Stimulated activated CD4-positive, alpha-beta T cell treated with anti-CD3 and anti-CD28 coated beads, Interleukin-12 subunit alpha, Interleukin-12 subunit beta, amount 100 ng/mL, for 48 hours (primary cell): ENCODE measurements at places on chromosomes 11 and 22.

GRCh38 chr11:86177302-86177701 is 67.3 kb upstream of the EED start:
- DNase-seq: no peak

DNA sequence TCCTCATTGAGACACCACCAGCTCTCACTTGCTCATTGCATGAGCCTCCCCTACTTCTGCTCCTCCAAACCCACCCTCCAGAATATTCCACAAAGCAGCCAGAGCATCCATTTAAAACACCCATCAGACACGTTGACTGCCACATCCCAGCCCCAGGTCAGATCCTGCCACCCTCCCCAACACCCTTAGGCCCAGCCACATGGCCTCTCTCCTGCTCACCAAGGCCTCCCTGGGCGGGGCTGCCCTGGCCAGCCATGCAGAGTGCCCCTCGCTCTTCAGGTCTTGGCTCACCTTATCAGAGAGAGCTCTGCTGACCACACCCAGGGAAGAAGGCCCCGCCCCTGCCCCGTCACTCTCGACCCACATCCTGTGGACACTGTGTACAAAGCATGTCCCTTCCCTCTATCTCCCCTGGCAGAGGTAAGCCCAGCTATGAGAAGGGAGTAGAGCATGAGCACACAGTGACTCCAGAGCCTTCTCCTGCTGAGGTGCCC is 106.8 kb downstream of the MICAL3 start:
- no peak for DNase-seq

GRCh38 chr11:34890812-34891211 is 25.4 kb downstream of the APIP start:
- no peak for DNase-seq

GRCh38 chr22:30948930-30949342 is 19.6 kb downstream of the MORC2 start:
- DNase-seq: no peak

DNA sequence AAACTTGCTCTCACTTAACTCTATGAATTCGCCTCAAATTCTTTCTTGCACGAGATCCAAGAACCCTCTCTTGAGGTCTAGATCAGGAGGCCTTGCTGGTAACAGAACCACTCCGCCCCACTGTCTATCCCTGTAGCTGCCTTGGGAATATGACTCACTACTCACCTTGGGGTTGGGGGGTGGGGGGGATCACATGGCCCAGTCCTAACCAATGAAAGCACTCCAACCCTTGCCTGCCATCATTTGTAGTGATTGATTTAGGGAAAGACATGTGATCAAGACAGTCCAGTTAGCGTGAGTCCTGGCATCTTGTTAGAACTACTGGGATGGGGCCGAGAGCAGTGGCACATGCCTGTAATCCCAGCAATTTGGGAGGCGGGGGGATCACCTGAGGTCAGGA is 4.8 kb upstream of the MRTFA start:
- DNase-seq: no peak

- no peak for DNase-seq
Observed at GRCh38 chr11:1326435-1327063, 17.1 kb upstream of the TOLLIP start.

DNA sequence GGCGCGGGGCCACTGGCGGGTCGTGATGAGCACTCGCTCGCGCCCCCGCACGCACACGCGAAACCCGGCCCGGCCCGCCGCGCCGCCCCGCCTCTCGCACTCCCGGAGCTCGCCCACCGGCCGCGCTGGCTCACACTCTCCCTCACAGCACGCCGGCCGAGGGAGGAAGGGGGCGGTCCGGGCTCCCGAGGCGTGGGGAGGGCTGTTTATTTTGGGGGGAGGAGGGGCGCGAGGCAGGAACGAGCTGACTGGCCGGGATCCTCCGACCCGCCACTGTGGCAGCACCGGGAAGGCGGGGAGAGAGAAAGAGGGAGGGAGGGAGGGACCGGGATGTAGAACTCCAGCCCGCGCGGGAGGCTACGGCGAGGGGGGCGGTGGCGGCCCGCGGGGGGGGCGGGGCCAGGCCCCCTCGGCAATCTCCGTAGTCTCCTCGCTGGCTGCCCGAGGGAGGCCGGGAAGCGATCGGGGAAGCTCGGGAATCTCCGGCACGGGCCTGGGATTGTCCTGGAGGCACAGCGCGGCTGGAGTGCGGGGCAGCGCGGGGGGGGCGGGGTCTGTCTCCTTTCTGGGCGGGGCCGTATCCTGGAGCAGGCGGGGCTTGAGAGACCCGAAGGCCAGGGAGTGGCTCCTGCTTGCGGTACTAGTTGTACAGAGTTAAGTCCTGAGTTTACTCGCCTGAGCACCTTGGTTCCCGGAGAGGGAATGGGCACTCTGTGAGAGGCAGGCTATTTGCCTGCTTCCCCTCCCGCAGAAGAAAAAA is at the start of gene RBFOX2:
TSS of gene RBFOX2 (minus strand) at position 179 of the 760 bp plus-strand sequence. CDS start 399 bp downstream, outside the sequence.
- peak; percentile 81 for DNase-seq

DNA sequence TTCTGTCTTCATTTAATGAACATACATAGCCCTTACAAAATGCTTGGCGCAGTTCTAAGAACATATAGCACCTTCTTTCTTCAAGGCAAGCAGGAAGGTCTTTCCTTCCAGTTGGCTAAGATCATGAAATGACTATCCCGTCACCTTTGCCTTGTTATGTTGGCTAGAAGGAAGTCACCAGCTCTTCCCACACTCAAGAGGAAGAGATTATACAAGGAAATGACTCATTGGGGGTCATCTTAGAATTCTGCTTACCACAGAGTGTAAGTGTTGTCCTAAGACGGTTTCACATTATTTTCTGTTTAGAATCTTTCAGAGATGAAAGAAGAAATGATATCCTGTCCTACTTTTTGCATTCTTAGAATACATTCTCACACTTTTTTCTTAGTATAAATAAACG is 808.0 kb upstream of the LUZP2 start:
- DNase-seq: no peak

DNA sequence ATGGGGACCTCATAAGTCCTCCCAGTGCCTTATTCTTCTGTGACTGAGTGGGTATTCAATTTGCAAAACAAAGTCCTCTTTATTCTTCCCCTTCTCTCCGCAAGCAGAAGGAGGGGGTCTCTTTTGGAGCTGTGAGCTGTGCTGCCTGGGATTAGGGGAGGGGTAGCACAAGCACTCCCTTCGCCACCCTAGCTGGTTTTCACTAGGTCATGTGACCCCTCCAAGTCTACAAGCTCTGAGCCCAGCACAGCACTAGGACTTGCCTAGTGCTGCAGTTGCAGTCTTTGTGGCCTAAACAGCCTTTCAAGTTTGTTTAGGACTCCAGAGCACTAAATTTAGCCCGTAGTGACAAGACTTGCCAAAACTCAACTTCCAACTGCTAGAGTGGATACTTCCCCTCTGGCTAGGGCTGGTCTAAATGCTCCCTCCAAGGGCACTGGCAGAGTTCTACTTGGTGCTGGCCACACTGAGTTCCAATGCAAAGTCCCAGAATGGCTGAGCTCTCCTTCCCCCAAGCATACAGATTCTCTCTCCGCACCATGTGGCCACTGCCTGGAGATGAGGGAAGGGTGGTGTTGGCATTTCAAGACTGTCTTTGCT is 25.4 kb downstream of the TAF1D start:
- DNase-seq: no peak

GRCh38 chr22:28299309-28299708 is 380.3 kb upstream of the PITPNB start:
- DNase-seq: no peak

DNA sequence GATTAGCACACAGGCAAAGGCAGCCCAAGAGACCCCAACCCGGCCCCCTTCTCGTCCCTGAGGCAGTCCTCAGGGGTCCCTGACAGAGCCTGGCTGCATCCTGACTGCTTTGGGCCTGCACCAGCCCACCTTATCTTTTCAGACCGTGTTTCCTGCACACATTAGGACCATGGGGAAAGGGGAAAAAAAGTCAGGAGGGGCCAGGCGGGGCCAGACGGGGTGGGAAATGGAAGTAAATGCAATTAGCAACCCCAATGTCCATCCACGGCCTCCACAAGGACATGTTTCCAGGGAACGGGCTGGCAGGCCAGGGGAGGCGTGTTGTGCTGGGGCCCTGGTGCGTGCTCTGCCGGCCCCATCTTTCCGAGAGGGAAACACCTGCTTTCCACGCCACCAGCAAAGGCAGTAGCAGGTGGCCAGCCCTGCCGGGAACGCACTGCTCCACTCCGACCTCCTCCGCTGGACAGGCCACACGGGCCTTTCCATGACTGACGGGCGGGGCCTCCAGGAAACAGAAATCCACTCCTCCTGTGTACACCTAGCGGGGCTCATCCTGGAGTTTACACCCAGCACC is 7.4 kb downstream of the EHD1 start:
- DNase-seq: no peak

DNA sequence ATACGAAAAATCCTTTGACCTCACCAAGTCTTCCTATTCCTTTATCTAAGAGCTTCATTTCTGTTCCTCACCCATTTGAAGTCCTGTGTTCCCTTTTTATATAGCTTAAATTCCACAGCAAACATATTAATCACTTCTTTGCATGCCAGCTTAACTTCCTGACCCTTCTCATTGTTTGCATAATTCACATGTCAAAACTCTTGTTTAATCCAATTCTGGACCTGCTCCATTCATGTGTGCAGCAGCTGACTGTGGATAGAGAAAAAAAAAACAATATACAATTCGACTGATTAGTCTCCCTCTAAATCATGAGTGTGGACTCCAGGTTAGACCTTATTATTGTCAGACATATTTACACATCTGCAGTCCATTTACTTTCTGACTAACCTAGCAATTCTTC is 991.2 kb upstream of the TENM4 start:
- DNase-seq: no peak

- no peak for DNase-seq
Observed at GRCh38 chr11:57459164-57460021, 935 bp upstream of the RTN4RL2 start.

DNA sequence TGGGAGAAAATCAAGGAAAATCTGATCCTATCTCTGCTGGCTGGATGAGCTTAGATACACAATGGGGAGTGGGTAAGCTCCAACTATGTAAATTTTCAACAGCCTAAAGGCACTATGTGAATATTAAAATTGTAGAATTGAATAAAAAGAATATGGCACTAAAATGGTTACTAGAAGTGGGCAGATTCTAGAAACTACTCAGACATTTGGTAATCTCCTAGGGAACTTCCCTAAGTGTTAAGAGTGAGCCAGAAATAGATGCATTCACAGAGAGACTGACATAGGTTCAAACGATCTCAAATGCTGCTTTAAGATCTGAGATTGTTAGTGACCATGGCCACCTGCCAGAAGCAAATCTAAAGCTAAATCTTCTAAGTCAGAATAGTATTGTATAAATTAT is 4.3 kb upstream of the OR52E1 start:
- DNase-seq: no peak

DNA sequence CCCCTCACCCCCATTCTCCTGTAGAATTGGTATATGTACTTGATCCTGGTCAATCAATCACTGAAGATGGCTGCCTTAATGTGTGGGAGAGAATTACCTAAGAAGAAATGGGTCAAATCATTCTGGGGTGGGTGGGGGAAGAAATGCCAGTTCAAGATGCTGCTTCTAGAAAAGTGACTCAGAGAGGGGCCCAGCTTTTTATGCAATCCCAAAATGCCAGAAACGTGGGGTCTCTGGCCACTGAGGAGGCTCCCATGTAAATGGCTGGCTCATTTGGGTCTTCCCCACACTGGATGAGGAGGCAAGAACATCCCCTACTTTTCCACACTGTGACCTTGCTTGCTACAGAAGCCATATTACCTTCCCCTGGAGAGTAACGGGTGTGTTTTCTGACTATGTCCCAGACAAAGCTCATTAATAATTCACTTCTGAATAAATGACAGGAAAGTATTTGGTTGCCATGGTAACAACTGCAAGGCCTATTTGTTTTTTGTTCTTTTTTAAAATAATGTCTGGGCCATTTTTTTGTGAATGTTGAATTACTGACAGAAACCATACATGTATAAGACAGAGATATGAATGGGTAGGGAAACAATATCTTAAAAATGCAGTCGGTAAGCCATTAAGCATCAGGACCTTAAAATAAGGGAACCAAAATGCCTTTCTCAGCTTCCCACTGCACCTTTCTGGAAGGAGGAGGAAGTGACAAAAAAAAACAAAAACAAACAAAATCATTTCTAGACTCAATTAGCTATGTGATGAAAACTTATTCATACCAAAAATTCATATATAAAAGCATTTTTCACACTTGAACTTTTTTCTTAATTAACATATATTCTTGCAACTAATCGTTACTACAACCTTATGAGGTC is 32.0 kb downstream of the SLC1A2 start:
- DNase-seq: no peak

DNA sequence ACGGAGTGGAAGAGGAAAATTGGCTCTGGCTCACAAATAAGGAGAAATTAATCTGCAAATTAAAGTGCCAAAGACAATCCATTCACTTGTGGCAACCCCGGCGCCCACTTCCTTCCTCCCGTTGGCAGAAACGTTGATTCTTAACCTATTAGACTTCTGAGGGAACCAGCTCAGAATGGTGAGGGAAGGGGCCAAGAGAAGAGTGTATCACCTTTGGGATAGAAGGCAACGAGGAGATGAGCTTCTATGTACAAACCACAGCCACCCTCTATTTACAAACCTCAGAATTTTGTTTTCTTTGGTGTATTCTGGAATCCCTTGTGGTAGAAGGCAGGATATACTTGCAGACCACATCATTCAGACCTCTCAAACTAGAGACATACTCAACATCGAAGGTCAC is 1.1 kb downstream of the MB start:
- no peak for DNase-seq

DNA sequence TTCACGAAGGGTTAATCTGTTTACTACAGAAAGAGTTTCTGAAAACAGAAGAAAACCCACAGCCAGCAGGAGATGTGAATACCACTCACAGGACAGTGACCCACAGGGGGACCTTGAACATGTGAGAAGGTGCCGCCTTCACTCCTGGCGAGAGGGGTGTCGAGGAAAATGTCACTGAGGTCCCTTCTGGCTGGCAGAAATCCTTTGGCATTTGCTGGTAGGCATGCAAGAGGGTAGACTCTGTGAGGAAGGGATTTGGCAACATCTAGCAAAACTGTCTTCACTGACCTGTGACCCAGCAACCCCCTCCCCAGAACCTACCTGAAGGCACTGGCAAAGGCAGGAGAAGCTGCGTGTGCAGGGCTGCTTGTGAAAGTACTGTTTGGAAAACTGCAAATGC is 8.6 kb downstream of the KCNQ1 start:
- DNase-seq: no peak

DNA sequence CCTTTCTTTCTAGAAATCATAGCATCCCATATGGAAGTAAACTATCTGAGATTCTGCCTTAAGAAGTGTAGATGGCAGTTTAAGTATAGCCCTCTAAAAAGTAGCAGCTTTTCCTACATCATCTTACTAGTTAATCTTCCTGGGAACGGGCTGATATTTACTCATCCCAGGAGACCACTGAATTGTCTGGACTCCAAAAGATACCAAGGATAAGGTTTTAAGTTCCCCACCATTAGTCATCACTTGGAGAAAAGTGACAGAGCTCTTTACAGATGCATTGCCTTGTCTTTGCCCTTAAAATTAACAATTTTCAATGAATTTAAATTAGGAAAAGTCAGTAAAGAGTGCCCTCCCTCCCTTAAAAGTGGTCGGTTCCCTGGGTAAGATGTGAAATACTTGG is 129.5 kb downstream of the MAML2 start:
- DNase-seq: no peak

- no peak for DNase-seq
Observed at GRCh38 chr11:24661331-24661730, 164.5 kb downstream of the LUZP2 start.

- DNase-seq: no peak
Observed at GRCh38 chr22:20241579-20242392, 26.3 kb downstream of the RTN4R start.
